ENCODE measurements at places on chromosomes 16 and 17.

DNA sequence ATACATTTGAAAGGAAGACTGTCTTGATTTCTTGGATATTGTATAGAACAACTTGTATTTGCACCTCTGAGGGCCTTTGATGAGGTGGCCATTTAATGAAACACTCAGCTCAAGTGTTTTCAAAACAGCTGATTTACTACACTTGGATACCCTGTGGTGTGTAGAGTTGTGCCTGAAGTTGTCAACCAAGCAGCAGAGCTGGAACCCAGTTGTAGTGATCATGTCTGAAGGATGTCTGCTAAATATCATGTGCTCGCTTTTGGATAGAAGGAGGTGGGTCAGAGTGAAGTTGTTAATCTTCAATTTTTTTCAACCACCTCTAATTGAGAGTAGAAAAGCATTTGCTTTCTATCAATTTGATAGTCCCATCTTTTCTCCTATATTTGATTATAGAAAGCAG, 175.9 kb upstream of the TBX2 start:
- DNase-seq = no peak

GRCh38 chr17:74633326-74633725, 9.8 kb upstream of the CD300E start:
- no peak for DNase-seq

DNA sequence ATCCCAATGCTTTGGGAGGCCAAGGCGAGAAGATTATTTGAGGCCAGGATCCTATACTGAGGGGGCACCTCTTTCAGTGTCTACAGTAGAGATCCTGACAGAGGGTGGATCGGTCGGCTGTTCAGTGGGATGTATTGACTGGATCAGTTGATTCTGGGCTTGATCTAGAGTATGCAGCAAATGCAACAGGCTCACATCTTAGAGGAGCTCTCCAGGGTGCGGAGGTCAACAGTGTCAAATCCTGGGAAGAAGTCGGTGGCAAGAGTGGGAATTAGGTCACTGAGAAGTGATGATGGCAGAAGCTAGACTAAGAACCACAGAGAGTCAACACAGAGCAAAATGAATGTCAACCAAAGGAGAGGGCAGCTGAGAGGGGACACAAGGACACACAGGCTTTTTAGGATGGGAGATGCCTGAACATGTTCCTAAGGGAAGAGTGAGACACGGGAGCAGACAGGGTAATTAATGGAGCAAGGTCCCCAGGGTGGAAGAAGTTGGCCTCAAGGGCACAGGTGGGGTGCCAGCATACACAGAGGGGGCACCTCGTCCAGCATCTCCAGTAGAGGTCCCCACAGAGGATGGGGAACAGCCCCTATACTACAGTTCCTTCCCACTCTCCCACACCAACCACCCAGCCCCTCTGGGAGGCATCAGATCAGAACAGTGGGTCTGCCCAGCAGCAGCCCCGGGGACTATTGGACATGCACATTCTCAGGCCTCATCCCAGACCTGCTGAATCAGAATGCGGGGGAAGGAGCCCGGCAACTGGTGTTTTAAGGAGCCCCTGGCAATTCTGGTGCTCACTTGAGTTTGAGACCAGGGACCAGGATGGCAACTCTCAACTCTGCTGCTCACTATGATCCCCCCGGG, 10.0 kb upstream of the CYTH1 start:
- no peak for DNase-seq

DNA sequence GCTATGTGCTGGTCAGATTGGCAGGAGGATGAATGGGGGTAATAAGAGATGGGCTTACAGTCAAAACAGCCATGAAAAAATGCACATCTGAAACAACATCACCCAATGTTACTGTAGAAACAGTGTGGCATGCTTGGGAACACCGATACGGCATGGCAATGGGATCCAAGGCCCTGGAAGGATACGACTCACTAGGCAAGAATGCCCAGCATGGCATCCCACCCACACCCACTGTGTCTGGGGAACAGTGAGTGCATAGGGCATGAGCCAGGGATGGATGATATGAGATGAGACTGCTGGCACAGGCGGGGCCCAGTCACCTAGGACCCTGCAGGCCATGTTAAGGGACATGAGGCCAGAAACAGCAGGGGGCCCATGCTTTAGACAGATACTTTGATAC, 11.5 kb downstream of the TRIM25 start:
- DNase-seq = no peak

Measured in CD4-positive, alpha-beta memory T cell (primary cell).